BJ (cell line): ENCODE measurements at places on chromosomes 16 and 17.

GRCh38 chr17:64356304-64356686 is 34.4 kb downstream of the PECAM1 start:
- DNase-seq = no peak

DNA sequence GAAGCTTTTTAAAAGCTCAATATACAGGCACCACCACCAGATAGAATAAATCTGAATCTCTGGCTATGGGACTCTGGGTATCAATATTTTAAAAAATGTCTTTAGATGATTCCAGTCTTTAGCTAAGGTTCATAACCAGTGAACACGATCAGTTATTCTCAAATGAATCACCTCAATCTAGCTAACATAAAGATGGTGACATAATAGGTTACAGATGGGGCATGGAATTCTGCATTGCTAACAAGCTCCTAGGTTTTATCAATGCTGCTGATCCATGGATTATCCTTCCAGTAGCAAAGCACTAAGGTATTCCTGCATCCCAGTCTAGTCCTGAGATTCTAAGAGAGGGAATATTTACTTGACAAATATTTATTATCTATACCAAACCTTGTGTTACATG is 415.5 kb upstream of the CDH11 start:
- no peak for DNase-seq

- DNase-seq = no peak
Observed at GRCh38 chr17:44779211-44780025, 20.6 kb downstream of the ADAM11 start.

DNA sequence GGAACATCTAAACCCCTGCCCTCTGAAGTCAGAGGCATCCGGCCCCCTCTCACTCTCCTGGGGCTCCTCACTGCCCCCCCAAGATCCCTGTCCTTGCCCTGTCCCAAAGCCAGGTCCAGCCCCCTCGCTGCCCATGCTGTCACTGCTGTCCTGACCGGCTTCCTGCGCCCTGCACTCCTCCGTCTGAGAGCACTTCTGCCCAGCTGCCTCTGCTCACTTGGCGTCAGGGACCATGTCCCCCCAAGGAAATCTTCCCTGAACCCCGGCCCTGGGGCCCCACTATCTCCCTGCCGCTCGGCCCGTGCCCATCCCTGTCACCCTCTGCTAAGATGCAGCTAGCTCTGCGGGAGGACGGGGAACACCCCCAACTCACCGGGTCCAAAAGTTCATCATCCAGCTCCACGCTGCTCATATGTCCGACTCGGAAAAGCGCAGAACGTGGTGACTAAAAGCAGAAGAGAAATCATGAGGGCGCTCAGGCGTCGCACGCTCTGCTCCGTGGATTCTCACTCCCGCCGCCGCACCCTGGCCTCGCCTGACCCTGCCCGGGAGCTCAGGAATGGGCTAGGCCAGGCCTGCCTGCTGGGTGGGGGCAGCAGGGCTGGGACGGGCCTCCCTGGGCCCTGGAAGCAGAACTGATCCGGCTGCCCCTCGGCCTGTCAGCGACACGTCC is 9.8 kb downstream of the CLCN7 start:
- no peak for DNase-seq

GRCh38 chr17:71727723-71728122 is 393.1 kb upstream of the SOX9 start:
- no peak for DNase-seq

DNA sequence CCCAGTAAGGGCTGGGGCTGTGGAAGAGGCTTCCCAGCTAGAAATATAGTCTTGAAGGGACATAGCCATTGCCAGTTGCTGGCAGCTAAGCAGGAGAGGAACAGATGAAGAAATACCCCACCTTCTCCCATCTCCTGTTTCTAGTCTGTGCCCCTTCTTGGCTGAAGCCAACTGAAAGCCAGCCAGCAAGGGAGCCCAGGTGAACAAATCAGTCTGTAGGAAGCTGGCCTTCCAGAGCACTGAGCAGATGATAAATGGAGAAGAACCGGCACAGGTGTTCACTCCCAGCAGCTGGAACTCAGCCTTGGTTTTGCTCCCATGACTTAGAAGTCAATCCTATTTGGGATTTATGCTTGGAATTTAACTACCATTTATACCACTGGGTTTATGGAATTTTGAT is 69.2 kb upstream of the DHX40 start:
- no peak for DNase-seq

DNA sequence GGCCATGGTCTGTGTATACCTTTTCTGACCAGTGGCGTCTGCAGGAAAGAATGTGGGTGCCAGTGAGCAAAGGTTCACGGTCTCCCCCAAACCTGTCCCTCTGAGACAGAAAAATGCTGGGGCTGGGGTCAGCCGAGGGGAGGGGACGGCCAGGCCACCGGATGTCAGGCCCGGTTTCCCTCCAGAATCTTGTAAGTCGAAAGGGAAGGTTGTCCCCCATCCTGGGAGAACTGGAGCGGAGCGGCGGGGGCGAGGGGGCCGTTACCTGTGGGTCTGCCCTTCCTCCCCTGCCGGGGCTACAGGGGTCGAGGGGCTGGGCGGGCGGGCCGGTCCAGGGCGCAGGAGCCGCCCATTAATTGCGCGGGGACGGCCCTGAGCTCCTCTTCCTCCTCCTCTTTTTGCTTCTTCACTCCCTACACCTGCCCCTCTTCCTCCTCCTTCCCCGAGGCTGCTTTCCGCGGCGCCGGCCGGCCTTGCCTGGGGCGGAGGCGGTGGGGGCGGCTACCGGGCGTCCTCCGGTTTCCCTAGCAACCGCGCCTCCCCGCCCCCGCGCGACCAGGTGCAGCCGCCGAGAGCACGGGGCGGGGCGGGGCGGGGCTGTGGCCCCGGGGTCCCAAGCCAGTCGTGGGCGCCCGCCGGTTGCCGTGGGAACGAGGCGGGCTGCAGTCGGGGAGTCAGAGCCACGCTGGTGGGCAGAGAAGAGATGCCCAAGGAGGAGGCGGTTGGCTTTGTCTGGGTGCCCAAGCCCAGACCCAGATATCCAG is at the start of gene MARCHF10:
Gene MARCHF10, minus strand, starts transcription at position 503 of the 764 bp plus-strand sequence. CDS start 6,579 bp downstream, outside the sequence.
- DNase-seq = no peak

DNA sequence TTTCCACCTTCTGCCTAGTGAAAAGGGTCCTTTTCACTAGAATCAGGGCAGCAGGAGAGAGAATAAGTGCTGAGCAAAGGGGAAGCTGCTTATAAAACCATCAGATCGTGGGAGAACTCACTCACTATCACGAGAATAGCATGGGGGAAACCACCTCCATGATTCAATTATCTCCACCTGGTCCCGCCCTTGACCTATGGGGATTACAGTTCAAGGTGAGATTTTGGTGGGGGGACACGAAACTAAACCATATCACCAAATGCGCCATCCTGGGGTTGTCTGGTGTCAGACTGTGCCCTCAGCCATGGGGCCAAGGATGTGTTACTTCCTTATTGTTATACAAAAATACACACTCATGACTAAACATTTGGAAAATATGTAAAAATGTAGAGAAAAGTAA is 10.4 kb upstream of the KATNB1 start:
- DNase-seq = no peak

GRCh38 chr17:44268709-44269534 is 987 bp upstream of the SLC4A1 start:
- DNase-seq = no peak

DNA sequence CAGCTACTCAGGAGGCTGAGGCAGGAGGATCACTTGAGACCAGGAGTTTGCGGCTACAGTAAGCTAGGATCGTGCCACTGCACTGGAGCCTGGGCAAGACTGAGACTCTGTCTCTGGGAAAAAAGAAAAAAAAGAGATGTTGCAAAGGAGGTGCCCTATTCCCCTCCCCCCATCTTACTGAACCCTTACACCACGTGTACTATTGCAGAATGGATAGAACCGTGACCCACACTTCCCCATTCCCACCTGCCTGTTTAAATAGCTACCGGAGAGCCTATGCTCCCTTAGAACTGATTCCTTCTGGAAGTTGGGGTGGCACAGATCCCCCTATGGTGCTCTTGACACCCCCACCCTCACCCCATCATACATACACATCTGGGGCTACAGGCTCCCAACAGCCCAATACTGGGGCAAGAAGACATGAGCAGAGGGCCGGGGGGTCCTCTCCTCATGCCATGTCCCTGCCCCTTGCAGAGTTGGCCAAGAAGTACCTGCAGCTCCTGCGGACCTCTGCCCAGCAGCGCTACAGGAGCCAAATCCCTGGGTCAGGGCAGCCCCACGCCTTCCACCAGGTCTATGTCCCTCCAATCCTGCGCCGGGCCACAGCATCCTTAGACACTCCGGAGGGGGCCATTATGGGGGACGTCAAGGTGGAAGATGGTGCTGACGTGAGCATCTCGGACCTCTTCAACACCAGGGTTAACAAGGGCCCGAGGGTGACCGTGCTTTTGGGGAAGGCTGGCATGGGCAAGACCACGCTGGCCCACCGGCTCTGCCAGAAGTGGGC is 35.7 kb downstream of the NLRC5 start:
- no peak for DNase-seq
